Thoracic aorta (tissue), 2 donors: ENCODE measurements at places on chromosomes 1 and 21. TPM values are rescaled to one million over a fixed set of nuclear protein-coding genes. Genes with fewer than 3 reads are reported as not detected.

The DPH5 gene
- 26.7 TPM for total RNA-seq

The ZFP69 gene
- 3.2 TPM for total RNA-seq

The SPATA45 gene
- total RNA-seq = not detected

The EVA1B gene
- 189 TPM for total RNA-seq

The LCE2C gene
- 1.8 TPM for total RNA-seq

The HUNK gene
- 0.42 TPM for total RNA-seq

The RORC gene
- total RNA-seq = not detected

The MPL gene
- not detected for total RNA-seq

The CLEC20A gene
- total RNA-seq = 3.0 TPM

The VCAM1 gene
- 77.6 TPM for total RNA-seq

The RAP1GAP gene
- 0.92 TPM for total RNA-seq

The IL10 gene
- total RNA-seq = 40.9 TPM

The INKA2 gene
- 7.3 TPM for total RNA-seq

The MSH4 gene
- total RNA-seq = 0.27 TPM

The SPRR5 gene
- total RNA-seq = not detected

The ENO1 gene
- 767 TPM for total RNA-seq

The FAM131C gene
- not detected for total RNA-seq

The GOLT1A gene
- total RNA-seq = not detected

The CYP4A11 gene
- not detected for total RNA-seq

The CD48 gene
- total RNA-seq = 9.9 TPM

The CDCA8 gene
- total RNA-seq = 0.35 TPM
